ENCODE measurements at places on chromosomes 7 and 10.

DNA sequence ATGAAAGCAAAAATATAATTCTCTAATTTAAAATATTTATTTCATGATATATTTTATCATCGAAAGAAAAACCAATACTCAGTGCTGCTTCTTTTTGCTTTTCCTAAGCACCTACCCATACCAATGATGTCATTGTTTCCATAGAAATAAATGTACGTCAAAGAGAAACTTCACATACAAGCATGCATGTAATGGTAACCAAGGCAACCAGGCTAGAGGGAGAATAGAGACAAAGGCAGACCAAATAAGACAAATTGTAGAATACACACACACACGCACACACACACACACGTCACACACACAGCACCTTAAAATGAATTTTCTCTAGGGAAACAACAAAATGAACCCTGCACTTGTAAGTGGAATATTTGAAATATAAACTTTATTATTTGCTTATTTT is 75.5 kb downstream of the MACC1 start:
- no peak for DNase-seq

DNA sequence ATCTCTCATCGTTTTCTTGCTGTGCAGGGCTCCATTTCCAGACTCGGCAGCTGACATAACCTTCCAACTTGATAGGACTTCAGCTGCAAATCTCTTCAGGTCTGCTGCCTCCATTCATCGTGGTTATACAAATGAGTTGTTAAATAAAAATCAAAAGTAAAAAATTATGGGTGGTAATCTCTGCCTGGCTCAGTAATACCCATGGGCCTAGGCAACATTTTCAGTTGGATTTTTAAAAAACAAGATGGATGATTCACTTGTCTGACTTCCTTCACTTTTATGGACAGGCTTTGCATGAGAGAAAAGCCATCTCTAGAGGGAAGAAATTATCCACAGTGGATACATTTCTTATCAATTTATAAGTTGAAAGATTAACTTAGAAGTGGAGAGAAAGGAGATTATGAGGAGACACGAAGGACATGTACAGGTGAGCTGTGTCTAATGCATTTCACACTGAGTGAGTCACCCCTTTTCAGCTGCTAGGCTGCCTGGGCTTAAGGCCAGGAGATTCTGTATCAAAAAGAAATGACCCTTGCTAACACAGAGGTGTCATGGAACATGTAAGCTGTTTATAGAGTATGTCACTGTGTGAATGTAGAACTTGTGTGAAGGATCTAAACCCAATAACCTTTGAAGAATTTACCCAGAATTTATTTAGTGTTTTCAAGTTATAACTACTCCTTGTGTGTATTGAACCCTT is 495.1 kb downstream of the AUTS2 start:
- no peak for DNase-seq

- peak; percentile 77 for DNase-seq
Observed at GRCh38 chr10:31928549-31929260, at the start of gene ARHGAP12. Gene ARHGAP12, minus strand, starts transcription at chr10:31928831. Its CDS starts 19,976 bp downstream, at chr10:31908855.

DNA sequence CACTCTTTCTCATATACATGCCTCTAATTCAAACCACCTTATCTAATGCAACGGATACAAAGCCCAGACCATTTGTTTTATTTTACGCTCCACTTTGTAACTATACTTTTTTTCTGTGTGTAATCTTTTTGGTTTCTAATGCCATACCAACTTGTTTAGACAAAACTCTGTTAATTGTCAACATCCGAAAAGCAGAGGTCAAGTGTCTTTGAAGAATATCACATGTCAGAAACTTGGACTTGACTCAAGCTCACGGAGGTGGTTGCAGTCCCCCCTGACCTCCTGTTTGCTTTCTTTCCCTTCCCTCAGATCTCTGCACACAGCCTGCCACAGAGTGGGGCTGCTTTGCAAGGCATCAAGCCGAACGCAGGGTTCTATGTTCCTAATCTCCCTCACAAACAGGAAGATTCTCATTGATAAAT is 698.9 kb downstream of the PARD3 start:
- DNase-seq = no peak

DNA sequence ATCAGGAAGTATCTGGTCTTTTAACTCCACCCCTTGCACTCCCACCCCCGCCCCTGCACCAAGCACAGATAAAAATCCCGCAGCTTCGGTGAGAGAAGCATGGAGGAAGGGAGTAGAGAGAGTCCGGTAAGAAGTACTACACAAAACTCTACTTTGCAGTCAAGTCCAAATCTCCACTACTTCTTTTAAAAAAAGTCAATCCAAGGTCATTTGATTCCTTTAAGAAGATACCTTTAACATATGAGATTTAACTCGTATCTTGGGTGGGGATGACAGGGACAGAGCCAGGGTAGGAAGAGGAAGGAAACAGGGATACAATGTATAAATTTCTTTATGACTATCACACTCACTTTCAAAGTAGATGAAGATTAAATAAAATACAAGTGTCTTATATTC is 132.1 kb downstream of the NRBF2 start:
- DNase-seq = no peak

GRCh38 chr10:36367362-36367761 is 725.3 kb upstream of the FZD8 start:
- no peak for DNase-seq

DNA sequence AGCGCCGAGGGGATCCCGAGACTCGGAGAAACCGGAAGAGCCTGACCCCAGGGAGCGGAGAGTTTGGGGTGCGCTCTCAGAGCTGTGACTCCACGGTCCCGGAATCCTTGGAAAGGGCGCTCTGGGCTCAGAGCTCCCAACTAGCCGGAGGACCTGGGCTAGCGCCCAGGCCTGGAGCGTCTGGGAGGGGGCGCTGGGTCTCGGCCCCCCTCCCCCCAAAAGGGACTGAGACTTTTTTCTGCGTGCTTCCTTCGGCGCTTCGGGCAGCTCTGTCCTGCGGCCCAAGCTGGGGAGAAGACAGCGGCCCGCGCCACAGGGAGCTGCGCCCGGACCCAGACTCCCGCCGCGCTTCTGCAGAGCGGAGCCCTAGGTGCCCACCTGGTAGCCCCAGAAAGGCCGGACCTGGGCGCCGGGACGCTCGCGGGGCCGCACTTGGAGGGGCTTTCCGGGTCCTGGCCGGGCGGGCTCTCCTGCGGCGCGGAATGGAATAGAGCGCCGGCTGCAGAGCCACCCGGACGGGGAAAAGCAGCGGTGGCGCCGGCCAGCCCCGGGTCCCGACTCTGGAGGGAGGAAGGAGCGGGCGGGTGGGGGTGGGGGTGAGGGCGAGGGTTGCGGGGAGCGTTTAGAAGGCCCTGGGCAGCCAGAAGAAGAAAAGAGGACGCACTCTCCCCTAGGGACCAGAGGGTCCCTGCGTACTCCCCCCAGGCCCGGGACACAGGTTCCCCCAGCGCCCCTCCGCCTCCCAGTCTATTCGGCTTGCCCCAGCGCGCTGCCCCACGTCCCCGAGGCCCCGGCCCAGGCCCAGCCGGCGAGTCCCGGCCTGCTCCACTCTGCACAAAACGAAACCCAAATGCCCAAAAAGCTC is 4.7 kb downstream of the ZNF503 start:
- DNase-seq = no peak

DNA sequence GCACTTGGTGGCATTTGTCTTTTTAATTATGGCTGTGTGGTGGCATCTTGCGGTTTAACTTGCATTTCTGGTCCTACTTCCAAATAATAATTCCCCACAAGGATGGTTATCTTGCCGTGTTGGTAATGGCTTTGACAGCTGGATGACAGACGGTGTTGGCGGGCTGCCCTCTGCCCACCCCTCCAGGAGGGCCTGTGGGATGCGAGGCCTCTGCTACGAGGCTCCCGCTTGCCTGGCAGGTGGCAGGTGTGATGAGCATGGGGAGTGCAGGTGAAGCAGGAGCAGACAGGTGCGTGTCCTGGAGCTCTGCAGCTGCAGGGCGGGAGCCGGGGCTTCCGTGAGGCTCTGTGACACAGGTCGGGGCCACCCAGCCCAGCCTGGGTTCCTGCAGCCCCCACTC is 11.8 kb downstream of the INPP5A start:
- DNase-seq = no peak

DNA sequence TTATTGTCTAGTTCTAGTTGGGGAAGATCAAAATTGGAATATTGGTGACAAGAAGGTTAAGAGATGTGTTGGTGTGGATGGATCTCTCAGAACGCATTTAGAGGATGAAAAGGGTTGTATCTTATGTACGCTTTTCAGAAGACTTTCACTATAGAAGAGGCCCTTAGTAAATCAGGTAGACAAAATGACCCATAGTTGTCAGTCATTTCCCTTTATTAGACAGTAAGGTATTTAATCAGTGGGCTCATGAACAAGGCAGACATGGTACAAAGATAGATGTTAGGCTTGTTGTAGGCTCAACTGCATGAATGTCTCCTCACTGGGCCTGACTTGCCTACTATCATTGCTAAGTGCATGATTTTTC is 359.2 kb downstream of the PHF14 start:
- DNase-seq = no peak

GRCh38 chr10:1363446-1364121 is 307.4 kb downstream of the WDR37 start:
- no peak for DNase-seq

DNA sequence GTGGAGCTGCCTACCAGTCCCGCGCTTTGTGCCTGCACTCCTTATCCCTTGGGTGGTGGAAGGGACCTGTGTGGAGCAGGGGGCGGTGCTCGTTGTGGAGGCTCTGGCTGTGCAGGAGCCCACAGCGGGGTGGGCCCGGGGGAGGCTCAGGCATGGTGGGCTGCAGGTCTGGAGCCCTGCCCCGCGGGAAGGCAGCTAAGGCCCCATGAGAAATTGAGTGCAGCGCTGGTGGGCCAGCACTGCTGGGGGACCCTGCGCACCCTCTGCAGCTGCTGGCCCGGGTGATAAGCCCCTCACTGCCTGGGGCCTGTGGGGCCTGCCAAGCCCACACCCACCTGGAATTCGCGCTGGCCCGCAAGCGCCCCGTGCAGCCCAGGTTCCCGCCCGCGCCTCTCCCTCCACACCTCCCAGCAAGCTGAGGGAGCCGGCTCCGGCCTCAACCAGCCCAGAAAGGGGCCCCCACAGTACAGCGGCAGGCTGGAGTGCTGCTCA is 859.6 kb upstream of the KCND2 start:
- DNase-seq = no peak

Measured in activated T-helper 1 cell treated with anti-CD3 and anti-CD28 coated beads, Interleukin-2, amount 50 U/mL, for 16 hours (primary cell).